NT2/D1 (cell line): ENCODE measurements at places on chromosomes 2 and 18.

DNA sequence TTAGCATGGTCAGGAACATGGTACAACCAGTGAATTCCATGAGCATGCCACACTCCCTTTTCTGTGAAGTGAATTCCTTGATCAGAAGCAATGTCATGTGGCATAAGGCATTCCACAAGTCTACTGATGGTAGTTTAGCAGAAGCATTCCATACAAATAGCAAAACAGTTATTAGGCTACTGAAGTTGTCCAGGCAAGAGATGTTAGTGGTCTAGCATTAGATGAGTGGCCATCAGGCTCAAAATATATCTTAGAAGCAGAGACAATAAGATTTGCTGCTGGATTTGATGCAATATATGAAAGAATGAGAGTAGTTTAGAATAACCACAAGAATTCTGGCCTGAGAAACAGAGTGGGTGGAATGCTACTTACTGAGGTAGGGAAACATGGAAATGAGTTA lies 355.3 kb upstream of the NRXN1 start:
- no peak for DNase-seq

DNA sequence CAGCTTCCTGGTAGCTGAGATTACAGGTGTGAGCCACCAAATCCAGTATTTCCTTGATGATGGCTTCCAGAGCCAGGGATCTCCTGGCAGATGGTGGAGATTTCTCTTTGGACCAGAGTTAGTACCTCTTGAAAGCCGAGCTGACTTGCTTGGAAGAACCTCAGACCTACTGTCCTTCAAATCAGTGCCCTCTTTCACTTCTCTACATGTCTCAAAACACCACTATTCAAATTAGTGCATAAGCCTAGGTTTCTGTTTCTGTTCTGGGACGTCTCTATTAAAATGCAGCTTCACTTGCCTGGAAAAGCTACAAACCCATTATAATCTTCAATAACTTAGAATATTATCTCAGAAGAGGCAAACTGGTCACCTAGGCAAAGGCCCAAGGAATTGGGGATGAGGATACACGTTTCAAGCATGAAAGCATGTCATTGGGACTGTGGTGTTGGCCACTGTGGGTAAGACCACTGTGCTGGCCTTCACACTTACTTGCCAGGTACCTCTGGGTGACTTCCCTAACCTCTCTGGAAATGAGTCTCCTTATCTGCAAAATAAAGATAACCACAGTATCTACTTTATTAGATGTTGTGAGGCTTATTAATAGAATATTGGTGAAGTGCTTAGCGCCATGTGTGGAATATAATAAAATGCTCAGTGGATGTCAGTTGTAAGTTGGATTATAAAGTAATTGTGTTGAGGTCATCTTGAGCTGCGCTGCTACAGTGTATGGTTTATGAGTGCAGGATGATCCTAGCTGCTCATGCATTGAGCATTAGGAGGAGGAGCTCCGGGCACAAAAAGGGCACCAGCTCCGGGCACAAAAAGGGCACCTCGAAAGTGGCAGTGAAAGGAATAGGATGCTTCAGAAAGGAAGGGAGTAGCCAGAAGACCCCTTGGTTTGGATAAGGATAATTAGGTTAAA lies 84.5 kb downstream of the DOCK10 start:
- no peak for DNase-seq

- DNase-seq, result no peak
Observed at GRCh38 chr2:71672826-71673795, 219.8 kb downstream of the DYSF start.

- DNase-seq, result no peak
Observed at GRCh38 chr2:185667452-185667851, 71.2 kb upstream of the FSIP2 start.

DNA sequence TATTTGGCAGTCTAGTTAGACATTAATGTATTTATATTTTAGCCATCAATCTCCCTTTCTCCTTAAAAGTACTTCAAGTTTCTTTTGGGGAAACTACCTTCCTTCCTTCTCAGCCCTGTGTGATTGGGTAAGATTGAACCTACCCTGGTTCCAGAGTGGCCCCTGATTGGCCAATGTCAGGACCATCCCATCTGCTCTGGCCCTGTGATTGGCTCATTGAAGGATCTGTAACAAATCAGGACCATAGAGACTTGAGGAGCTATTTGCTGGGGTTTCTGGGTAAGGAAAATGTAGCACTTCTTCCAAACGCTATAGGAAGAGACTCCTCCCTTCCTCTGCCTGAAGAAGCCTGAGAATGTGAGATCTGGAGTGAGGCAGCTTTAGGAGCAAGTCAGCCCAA lies 59.3 kb downstream of the AQP4 start:
- DNase-seq, result no peak

GRCh38 chr2:112644933-112645309 lies 818 bp upstream of the SLC20A1 start:
- no peak for DNase-seq

GRCh38 chr2:96093528-96093927 lies 22.8 kb downstream of the ADRA2B start:
- DNase-seq, result no peak

GRCh38 chr2:154794406-154794805 lies 95.9 kb downstream of the KCNJ3 start:
- no peak for DNase-seq

DNA sequence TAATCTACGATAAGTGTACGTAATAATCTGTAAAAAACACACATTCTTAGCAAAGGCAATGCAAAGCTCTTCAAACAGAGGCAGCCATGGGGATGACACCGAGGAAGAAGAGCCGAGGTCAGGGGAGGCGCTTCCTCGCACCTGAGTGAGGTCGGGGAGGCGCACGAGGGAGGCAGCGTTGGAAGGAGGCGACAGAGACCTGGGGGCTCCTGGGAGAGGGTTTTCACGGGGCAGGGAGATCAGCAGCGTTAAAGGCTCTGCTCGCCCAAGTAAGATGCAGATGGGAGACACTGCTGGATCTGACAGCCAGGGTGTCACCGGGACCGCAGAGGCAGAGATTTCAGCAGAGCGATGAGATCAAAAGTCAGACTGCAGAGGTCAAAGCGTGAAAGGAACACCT lies 143.1 kb downstream of the L3MBTL4 start:
- no peak for DNase-seq

DNA sequence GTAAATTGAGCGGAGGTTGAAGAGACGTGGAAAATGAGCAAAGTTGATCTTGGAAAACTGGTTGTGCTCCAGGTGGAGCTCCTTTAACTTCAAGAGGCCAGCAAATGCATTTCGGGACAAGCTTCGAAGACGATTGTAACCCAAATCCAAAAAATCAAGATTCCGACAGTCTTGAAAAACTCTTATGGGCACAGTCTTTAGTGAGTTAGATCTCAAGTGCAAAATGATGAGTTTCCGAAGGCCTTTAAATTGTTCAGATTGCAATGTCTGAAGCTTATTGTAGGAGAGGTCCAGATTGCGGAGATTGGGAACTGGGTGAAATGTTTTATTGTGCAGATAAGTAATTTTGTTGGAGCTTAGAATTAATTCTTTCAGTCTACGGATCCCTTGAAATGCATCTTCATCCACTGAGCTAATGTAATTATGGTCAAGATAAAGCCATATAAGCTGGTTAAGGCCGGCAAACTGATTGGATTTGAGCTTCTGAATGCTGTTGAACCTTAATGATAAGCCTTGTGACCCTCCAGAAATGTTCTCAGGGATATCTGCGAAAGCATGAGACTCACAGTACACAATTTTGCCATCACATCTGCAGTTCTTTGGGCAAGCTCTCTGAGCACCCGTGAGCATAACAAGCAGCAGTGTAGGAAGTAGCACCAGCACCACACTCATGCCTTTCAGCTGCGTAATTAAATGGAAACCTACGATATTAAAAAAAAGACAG lies 2.9 kb downstream of the LRRTM4 start:
- no peak for DNase-seq

DNA sequence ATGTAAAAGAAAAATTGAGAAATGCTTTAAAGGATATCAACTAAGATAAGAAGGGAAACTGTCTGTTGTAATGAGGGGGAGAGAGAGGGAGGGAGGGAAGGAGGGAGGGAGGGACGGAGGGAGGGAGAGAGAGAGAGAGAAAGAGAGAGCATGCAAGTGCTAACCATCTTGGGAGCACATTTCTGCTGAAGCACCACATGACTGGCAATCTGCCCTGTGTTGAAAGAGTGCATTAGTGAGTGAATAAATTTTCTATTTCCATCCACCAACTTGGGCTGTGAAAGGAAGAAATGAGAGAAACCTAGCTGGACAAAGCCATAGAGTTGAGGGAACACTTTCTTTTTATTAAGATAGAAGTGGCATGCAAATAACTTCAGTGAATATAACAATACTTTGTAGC lies 110.7 kb downstream of the TMX3 start:
- no peak for DNase-seq

DNA sequence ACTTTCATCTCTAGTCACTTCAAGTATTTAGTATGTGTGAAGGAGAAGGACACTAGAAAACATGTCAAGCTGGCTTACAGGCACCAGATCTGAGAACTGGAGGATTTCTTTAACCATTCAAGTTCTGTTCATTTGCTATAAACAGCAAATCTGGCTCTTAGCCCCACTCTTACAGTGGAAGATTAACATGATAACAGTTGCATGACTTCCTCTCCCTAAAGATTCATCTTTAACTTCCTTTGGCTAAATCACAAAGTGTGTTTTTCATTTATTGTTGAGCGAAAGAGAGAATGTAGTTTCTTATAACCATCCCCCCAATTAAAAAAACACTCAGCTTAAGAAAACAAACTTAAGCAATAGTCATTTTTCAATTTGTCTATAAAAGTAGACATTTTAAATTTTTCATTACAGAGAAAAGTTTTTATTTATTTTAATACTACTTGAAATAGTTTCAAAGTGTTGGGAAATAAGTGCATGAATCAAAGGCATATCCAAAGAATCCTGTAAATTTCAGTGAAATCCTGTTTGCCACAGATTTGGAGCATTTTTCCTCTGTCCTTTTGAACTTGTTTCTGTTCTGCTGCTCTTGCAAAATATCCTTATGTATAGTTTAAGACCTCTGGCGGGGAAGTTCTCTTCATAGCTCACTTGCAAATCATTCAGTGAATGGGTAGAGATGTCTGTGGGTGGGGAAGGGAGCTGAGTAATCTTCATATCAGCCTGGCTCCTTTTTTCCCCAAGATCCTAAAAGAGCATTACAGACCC lies 241.0 kb upstream of the RBBP8 start:
- DNase-seq, result no peak

GRCh38 chr2:195251214-195251613 lies 405.8 kb upstream of the SLC39A10 start:
- DNase-seq, result no peak

DNA sequence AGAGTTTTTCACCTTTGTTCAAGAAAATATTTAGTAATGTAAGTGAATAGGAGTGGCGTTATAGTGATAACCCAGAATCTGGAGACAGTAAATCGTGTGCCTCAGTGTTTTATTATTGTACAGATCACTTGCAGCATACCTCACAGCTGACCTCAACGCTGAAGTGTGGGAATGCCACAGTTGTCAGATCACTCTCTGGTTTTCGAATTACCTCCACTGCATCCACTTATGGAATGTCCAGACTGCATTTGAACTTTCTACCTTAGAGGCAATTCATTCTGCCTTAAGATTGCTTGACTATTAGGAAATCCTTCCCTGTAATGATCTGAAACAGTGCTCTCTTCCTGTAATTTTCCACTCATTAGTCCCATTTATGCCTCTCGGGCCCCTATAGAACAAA lies 164.5 kb upstream of the ALPP start:
- no peak for DNase-seq
